LoVo (cell line): ENCODE measurements at places on chromosomes 2 and 18.
A peak's percentile ranks its signal among the peaks of the same experiment; 100 is the strongest.

GRCh38 chr2:151845481-151845880 is 17.3 kb upstream of the ARL5A start:
- DNase-seq: no peak

DNA sequence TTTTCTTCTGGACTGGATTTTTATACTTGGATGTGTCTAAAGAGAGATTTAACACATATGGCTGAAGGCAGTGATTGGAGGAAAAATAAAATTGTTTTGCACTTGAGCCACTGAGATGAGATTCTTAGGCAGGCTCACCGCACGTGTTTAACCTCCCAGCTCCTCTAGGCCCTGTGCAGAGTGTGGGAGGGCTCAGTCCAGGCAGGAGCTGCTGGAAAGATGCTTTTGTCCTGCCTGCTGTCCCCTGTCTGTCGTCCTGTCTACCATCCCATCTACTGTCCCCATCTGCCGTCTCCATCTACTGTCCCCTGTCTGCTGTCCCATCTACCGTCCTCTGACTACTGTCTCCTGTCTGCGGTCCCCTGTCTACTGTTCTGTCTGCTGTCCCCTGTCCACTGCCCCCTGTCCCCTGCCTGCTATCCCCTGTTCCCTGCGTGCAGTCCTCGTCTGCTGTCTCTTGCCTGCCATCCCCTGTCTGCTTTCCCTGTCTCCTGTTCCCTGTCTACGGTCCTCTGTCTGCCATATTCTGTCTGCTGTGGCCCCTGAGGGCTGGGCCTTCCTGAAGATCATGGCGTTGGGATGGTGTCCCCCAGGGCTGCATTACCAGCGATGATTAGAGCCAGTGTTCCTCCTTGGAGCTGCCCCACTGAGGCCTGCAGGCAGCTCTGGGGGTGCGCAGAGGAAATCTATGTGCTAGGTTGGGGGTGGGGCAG is 43.7 kb upstream of the HS6ST1 start:
- no peak for DNase-seq

GRCh38 chr2:108591163-108591562 is 56.9 kb downstream of the LIMS1 start:
- DNase-seq: no peak

GRCh38 chr2:69565431-69565839 is 78.1 kb downstream of the AAK1 start:
- DNase-seq: peak; percentile 25

DNA sequence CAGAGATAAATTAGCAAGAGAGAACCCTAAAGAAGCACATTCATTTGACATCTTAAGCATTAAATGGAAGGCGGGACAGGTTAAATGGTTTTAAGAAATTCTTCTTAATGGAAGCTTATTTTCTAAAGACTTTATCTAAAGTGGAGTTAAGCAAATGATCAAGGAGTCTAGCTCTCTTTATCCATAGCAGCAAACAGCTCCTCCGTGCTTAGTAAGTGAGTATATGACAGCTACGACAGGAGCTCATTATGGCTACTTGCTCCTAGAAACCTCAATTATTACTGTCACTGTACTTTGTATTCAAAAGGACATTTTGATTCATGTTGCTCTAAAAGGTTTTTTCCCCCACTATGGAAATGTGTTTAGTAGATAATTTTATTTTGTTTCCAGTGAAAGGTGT is 444.9 kb downstream of the TMX3 start:
- DNase-seq: no peak

GRCh38 chr18:48356151-48356745 is 52.9 kb downstream of the ZBTB7C start:
- no peak for DNase-seq

DNA sequence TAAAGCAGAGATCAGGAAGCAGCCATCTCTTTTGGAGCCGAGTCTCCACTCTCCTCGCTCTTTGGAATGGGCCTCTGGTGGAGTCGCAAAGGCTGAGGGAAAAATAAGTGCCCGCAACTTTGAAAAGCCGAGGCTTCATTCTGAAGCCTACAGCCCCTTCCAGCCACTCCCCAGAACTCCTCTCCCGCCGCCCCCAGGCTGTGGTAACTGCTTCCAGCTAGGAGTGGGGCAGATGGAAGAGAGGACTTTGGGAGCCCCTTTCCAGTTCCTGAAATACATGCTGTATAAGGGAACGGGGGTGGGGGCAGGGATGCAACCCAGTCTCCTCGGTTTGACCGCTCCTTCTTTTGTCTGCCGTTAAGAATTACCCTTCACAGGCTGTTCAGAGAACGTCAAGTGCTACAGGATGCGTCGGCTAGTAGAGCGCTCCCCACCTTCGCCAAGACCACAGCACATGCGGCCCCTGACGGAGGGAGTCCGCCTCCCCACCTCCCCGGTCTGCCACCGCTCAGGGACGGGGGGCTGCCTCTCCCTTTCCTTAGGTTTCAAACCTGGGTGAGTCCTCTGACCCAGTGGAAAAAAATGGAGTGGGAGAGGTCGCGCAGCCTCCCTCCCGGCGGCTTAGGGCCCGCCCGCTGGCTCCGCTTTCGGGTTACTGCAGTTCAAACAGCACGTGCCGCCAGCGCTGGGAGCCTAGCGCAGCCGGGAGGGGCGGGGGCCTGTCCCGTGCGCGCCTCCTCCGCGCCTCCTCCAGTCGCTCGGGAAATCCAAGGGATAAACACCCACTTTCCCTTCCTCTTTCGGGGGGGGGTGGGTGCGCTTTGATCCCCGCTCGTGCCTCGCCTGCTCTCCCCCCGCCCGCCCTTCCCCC is 4.9 kb downstream of the CYP26B1 start:
- no peak for DNase-seq

GRCh38 chr2:148926291-148926961 is 51.4 kb downstream of the KIF5C start:
- DNase-seq: no peak
